Activated T-cell treated with anti-CD3 and anti-CD28 coated beads, Interleukin-2, amount 50 U/mL, for 72 hours (primary cell): ENCODE measurements at places on chromosomes 1 and 21. TPM values are rescaled to one million over a fixed set of nuclear protein-coding genes. Genes with fewer than 3 reads are reported as not detected.
A peak's percentile ranks its signal among the peaks of the same experiment; 100 is the strongest.

The CLDN8 gene
- not detected for total RNA-seq

- H3K36me3 ChIP-seq = no peaks in the 10 kb centered on the region
- H3K27me3 ChIP-seq = peaks cover 6% of the 10 kb centered on the region
- no peak for DNase-seq
- H3K27ac ChIP-seq = no peak overlapping the region
Measured at GRCh38 chr1:13224480-13225060, 1.4 kb downstream of the PRAMEF18 start.

DNA sequence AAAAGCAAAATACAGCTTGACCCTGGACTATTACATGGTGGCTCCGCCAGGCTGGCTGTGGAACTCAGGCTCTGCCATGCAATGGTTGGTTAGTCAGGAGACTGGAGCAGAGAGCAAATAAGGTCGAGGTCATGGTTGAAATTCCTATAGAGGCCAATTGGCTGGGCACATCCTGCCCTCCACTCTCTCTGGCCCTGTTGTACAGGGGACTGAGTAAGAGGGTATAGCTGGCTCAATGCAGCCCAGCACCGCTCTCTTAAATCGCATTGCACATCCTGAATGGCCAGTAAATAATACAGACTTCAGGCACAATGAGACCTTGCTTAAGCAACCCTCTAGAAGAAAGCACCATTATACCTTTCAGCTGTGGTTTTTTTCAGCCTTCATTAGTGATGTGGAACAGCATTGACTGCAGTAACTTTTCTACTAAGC is 59.3 kb upstream of the PPP2R5A start:
- H3K27me3 ChIP-seq = no peaks in the 10 kb centered on the region
- H3K36me3 ChIP-seq = no peaks in the 10 kb centered on the region
- no peak overlapping the region for H3K27ac ChIP-seq
- peak overlapping the region; percentile 77 for H3K4me3 ChIP-seq

DNA sequence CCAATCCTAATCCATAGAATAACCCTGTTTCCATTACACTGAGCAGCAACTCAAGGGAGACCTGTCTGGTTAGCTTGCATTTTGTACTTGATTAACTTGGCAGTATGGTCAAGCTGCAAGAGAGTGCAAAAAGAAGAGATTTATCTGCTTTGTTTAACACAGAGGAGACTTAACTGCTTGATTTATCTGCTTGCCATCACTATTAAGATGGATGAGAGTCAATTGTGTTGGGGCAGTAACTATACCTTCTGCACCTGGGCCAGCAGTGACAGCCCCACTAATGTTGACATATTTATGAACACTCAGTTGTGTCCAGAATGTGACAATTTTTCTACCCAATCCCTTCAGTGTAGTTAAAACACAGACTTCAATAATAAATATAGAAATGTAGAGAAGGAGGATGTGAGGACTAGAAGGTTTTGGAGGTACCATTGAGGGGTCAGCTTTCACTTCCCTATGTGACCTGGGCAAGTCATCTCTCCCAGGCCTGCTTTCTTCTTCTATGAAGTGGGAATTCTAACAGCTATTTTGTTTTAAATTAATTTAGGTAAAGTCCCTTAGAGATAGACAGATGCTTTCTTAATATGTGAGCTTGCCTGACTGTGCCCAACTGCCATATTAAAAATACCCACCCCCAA is 159.1 kb upstream of the KCNK2 start:
- H3K27ac ChIP-seq = no peak overlapping the region
- no peak overlapping the region for H3K4me3 ChIP-seq
- H3K36me3 ChIP-seq = no peaks in the 10 kb centered on the region
- DNase-seq = no peak

GRCh38 chr1:25711555-25712298 is 88.3 kb upstream of the SELENON start:
- H3K4me3 ChIP-seq = peak overlapping the region; percentile 85
- H3K4me1 ChIP-seq = peaks cover 62% of the 10 kb centered on the region
- no peaks in the 10 kb centered on the region for H3K36me3 ChIP-seq
- peak; percentile 68 for DNase-seq

- peaks cover 36% of the 10 kb centered on the region for H3K36me3 ChIP-seq
- H3K4me1 ChIP-seq = peaks cover 62% of the 10 kb centered on the region
- no peaks in the 10 kb centered on the region for H3K27me3 ChIP-seq
- no peak for DNase-seq
- no peak overlapping the region for H3K27ac ChIP-seq
Measured at GRCh38 chr21:33552999-33553598, 10.3 kb downstream of the SON start.

DNA sequence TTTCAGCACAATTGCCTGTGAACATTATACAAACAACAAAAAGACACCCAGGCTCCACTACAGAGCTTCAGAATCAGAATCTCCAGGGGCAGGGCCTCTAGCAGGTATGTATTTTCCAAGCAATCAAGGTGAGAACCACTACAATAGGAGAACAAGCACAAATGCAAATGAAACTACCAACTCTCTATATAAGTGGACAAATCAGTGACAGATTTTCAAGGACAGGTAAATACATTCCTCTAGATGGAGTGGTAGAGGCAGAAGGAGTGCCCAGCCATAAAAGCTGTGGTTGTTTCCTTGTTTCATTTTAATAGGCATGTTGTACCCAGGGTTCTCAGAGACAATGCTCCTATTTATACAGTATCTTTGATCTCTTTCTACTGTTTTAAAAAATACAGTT is 20.1 kb upstream of the CCDC17 start:
- no peaks in the 10 kb centered on the region for H3K27me3 ChIP-seq
- peaks cover 8% of the 10 kb centered on the region for H3K4me1 ChIP-seq
- H3K4me3 ChIP-seq = no peak overlapping the region
- H3K36me3 ChIP-seq = peaks cover 26% of the 10 kb centered on the region

- peaks cover 8% of the 10 kb centered on the region for H3K4me1 ChIP-seq
- peaks cover 14% of the 10 kb centered on the region for H3K27me3 ChIP-seq
- no peak overlapping the region for H3K27ac ChIP-seq
- no peak overlapping the region for H3K4me3 ChIP-seq
Measured at GRCh38 chr1:40651138-40651857, 14.2 kb downstream of the RIMS3 start.

GRCh38 chr1:203555076-203555475 is 61.1 kb downstream of the OPTC start:
- peaks cover 10% of the 10 kb centered on the region for H3K4me1 ChIP-seq
- H3K36me3 ChIP-seq = no peaks in the 10 kb centered on the region
- peaks cover 8% of the 10 kb centered on the region for H3K27me3 ChIP-seq
- no peak overlapping the region for H3K27ac ChIP-seq
- DNase-seq = no peak

- no peak for DNase-seq
- no peak overlapping the region for H3K4me3 ChIP-seq
- H3K27me3 ChIP-seq = no peaks in the 10 kb centered on the region
- peak overlapping the region; percentile 62 for H3K27ac ChIP-seq
Measured at GRCh38 chr1:160363010-160363409, 3.9 kb upstream of the NHLH1 start.

DNA sequence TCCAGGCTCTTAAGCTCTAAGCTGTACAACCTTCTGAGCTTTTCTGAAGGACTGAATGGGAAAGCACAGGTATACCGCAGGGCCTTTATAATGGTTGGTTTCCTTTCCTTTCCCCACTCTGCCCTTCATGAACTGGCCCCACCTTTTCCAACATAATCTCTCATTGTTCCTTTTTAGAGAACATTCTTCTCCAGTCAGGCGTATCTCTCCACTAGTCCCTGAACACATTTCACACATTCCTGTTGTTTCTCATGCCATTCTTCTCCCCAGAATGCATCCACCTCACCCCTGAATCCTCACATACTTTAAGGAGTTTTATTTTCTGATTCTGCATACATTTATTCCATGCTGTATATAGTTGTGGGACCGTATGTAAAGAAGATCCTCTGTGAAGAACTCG is 41.3 kb downstream of the PGM1 start:
- no peak overlapping the region for H3K27ac ChIP-seq
- DNase-seq = no peak
- H3K4me3 ChIP-seq = no peak overlapping the region
- H3K36me3 ChIP-seq = peaks cover 3% of the 10 kb centered on the region
- H3K4me1 ChIP-seq = peaks cover 11% of the 10 kb centered on the region

DNA sequence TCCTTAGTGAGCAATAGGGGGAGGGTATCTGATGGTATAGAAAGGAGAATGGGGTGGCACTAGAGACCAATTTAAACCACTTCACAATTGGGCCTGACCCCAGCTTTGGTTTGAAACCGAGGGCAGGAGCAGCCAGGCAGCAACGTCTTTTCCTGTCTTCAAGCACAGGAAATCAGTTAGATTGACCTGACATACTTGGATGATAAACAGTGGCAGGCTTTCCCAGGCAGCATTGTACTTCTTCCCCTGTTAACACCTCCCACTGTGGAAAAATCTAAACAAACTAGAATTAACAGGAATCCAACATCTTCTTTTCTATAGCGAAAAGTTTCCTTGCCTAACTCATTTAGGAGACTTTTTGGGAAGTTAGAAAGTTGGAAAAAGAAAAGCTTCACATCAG is 40.6 kb downstream of the SELL start:
- peaks cover 7% of the 10 kb centered on the region for H3K36me3 ChIP-seq
- H3K4me3 ChIP-seq = no peak overlapping the region
- H3K27me3 ChIP-seq = no peaks in the 10 kb centered on the region
- no peak for DNase-seq
- H3K27ac ChIP-seq = peak overlapping the region; percentile 72
